Tongue (tissue), 3 donors: ENCODE measurements at places on chromosomes 12 and 14.

DNA sequence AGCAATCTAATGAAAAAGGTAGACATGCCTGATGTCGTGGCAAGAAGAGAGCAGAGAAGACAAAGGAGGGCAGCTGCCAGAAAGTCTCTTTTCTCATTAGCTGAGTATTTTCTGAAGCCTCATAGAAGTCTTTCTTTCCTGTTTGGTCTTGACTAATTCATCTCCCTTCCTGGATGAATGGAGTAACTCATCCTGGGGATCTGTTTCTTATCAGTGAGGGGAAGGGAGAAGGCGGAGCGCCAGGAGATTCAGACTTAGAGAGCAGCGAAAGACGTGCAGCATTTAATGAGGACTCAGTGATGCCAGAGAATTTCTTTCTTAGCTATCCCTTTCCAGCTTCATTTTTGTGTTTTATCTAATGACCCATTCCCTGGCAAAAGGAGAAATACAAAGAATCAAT, 89.4 kb downstream of the SLC15A4 start:
- DNase-seq: peak; percentile 48

- DNase-seq: no peak
Measured at GRCh38 chr14:69720912-69721311, 46.0 kb upstream of the SRSF5 start.

DNA sequence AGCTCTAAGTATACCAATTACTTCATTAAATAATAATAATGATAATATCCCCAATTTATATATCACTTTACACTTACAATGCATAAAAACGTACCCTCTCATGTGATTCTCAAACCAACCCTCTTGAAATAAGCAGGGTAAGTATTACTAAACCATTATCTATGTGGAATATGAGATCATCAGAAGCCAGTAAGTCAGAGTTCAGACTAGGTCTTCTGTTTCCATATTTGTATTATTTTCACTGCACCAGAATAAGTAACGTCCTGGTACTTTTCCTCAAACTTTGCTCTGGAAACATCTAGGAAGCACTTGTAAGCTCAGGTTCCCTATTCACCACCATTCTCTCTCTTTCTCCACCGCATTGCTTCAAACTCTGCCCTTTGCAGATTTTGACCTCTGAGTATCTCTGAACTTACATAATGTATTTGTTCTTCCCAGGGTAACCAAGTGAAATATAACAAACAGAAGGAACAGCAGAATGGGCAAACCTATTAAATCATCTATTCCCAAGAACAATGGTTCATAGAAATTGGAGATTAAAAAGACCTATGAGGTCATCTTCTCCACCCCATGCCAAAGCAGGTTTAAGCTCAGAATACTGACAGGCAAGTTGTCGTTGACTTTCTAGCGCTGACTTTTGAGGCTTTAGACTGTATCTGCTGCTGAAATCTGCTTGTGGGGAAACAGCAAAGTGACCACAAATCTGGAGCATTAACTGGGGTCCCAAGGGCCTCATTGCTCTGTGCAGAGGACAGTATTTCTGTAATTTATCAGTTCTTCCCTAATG, 161.3 kb upstream of the FAR2 start:
- DNase-seq: peak; percentile 15

DNA sequence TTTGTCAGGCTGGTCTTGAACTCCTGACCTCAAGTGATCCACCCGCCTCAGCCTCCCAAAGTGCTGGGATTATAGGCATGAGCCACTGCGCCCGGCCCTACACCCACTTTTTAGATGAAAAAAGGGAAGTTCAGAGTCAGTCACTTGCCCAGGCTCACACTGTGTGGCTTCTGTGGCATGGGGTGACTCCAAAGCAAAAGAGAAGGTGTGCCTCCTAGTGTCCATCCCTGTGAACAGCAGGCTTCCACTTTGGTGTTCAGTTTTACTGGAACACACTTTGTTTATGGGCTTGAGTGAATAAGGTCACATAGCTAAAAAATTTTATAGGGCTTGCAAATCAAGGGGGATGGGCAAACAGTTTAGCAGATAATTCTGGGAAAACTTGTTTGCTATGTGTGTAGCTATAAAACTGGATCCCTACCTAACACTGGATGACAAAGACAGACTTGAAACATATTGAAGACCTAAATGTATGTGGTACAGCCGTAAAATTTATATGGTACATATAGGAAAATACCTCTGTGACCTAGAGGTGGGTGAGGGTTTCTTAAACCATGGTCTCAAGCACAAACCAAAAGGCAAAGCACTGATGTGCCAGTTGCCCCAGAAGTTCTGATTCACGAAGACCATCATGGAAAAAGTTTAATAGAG, 54.9 kb downstream of the EID3 start:
- DNase-seq: peak; percentile 56

DNA sequence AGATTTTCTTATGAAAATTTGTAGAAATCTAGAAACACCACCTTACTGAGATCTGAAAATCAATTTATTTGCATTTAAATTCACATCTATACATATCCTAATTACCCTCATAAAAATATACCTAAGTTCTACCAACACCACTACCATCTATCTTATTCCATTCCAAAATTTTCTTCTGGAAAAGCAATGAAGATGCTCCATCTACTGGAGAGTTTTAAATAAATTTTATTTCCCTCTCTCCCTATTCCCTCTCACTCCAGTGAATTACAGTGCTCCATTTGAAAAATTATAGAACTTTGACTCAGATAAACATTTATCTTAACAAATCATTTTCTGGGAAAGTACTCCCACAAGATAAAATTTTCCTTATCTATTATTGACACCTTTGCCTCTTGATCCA, 2.3 kb upstream of the C14orf39 start:
- DNase-seq: peak; percentile 14

DNA sequence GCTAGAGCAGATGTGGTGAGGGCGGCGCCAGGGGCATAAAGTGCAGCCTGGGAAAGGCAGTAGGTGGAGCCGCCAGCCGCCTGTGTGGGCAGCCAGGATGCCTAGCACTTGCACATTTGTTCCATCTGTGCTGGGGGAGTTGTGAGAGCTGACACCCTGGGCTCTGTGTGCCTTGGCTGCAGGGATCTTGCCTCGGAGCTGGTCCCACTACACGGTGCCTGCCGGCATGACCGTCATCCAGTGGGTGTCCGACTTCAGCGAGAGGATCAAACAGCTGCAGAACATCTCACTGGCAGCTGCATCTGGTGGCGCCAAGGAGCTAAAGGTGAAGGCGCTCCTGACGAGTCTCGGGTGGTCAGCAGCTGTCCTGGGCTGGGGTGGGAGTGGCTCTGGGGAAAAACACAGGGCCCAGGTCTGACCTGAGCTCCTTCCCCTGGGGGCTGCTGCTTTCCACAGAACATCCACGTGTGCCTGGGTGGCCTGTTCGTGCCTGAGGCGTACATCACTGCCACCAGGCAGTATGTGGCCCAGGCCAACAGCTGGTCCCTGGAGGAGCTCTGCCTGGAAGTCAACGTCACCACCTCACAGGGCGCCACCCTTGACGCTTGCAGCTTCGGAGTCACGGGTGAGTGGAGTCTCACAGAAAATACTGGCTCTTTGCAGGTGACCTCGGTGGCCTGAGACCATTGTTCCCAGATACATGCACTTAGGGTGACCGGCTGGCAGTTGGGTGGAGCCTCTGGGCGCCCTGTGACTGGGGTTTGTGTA, 37.4 kb downstream of the HSP90AA1 start:
- peak; percentile 33 for DNase-seq

DNA sequence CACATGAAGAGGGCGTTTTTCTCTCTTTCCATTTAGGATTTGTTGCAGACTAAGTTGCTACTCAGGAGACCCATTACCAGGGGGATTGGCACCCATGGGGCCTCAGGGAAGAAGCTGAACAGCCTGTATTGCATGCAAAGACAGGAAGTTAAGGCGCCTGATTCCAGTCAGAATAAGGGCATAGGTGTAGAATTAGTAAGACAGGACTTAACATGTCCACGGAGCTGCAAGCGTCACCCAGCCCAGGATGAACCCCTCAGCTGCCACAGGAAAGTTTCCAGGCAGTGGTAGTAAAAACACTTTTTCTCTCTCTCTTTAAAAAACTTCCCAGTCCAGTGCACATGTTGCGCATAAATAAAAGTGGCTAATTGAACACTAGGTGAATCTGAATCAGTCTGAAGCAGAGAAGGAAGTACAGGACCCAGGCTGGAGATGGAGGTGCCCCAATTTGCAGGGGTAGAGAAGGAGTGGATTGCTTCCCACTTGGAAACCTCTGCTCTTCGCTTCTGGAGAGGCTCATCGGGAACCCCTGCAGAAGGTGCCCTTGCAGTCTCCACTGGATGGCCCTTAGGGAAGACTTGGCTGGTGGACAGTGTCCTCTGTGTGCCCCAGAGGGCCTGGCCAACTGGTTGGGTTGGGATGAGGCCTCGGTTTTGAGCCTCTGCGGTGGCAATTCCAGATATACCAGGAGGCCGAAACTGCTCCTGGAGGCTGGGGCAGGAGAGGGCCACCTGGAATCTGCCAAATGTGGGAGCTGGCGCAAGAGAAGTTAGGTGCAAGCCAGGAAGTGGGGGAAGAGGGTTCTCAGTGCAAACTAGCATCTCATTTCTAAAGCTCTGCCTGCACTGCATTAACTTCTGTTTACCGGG, 10.7 kb upstream of the TBX3 start:
- no peak for DNase-seq

GRCh38 chr14:93044556-93044955, 71.2 kb downstream of the ITPK1 start:
- no peak for DNase-seq

DNA sequence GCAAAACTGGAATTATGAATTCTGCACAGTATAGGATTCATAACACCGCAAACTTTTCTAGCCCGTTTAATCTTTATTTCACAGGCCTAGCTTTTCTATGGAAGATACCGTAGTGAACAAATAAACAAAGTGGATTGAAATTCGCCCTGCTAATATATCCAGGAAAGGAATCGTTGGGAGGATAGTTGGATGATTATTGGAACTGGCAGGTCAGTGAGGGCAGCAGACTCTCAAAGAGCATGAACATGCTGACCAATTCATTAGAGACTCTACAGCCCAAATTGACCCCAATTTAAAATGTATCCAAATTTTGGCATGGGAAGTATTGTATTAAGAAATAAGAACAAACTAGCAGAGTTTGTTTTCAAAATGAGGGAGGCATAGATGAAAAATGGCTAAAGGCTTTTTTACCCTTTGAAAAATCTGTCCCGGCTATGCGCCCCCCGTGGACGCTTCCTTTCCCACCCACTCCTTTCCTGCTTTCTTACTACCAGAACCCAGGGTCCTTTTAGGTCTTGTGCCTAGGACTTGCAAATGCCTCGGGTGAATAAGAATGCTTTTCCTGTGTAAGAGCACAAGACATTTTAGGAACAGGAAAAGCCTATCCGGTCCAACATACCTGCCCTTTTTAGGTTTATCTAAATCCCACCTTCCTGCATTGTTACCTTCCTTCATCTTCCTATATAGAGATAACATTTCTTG, 84.6 kb upstream of the PTPRB start:
- no peak for DNase-seq

DNA sequence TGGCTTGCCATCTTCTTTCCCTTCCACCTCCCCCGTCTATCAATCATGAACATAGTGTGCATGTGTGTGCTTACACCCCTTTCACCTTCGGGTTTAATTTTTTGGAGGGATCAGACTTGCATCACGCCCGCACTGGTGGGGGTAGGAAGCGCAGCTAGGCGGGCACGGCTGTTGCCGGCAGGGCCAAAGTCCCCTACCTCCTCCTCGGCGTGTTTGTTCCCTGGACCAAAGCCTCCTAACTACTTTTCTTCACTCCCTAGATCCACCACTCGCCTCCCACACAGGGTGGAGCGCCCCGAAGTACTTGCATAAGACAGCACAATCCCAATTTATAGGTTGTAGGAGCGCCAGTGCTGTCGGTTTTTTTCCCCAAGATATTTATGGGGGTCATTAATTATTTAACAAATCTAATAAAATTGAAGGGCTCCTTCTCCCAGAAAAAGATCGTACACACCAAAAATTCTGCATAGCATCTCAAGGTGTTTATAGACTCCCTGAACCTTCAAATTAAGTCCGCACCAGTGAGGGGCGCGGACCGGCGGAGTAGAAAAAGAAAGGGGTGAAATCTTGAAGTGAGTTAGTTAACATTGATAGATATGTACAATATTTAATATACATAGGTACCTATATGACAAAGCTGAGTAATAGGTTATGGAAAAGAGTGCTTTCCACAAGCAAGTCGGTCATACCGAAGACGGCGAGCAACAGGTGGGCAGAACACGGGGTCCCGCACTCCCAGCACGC, 717 bp downstream of the PKP2 start:
- no peak for DNase-seq

- DNase-seq: no peak
Measured at GRCh38 chr12:72642706-72643105, 370.5 kb downstream of the TRHDE start.

DNA sequence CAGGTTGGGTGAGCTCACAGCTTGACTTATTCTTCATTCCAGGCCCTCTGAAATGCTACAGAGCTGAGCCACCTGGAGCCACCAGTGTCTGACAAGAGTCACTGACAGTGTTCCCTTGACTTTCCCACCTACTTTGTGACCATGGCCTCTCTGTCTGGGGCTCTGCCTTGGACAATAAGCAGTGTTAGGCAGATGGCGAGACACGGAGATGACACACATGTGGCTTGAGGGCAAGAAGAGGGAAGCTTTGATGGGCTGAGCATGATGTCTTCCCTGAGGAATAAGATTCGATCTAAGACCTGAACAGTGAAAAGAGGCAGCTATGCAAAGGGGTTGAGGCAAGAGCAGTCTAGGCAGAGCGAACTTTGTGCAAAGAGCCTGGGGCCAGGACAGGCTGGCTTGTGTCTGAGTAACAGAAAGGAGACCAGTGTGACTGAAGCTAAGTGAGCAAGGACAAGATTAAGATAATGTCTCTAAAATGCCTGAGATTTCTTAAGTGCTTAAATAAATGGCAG, 105.5 kb downstream of the NUAK1 start:
- no peak for DNase-seq

GRCh38 chr14:104196461-104197140, 58.2 kb downstream of the KIF26A start:
- DNase-seq: no peak

DNA sequence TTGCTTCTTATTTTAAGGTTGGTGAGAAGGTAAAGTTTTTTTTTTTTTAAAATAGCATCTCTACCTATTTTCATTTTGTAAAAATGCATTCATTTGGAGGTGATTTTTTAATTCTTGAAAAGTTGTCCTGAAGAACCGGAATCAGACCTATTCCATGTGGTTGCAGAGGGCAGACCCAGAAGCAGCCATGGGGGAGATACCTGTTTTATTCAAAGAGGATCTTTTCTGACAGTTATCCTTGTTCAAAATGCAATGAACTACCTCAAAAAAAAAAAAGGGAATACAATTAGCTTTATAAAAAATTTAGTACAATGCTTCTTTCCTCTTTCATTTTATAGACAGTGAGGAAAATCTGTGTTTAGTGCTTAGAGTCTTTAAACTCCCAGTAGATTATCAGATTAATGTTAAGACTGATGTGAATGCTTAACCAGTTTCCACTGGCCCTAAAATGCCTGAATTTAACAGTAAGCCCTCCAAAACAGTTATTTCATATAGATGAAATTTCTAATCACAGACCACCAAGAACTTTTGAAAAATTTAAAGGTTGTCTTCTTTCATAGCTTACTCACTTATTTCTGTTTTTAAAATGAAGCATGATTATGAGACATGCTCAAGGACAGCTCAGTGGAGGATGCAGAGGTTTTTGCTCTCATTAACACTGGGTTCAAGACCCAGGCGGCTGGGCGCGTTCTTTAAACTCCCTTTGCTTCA, 8.6 kb upstream of the NEMF start:
- DNase-seq: no peak
